ENCODE measurements at places on chromosomes 13 and 19.

GRCh38 chr13:112750570-112750969 lies 60.7 kb downstream of the ATP11A start:
- no peak for DNase-seq

GRCh38 chr13:51822106-51822815 lies 18.3 kb upstream of the DHRS12 start:
- no peak for DNase-seq

GRCh38 chr13:75804054-75804453 lies 167.9 kb downstream of the LMO7 start:
- DNase-seq = no peak

- DNase-seq = peak; percentile 37
Observed at GRCh38 chr19:36573895-36574720, 1.0 kb upstream of the ZNF529 start.

Measured in renal cortical epithelial cell (primary cell).